ENCODE measurements at places on chromosomes 7 and 10.
A peak's percentile ranks its signal among the peaks of the same experiment; 100 is the strongest.

- no peak for DNase-seq
Observed at GRCh38 chr10:42367532-42368230, 270.7 kb downstream of the ZNF33B start.

GRCh38 chr10:8144496-8144895 lies 90.0 kb downstream of the GATA3 start:
- no peak for DNase-seq

- DNase-seq: no peak
Observed at GRCh38 chr7:138885383-138886147, 87.6 kb upstream of the ATP6V0A4 start.

DNA sequence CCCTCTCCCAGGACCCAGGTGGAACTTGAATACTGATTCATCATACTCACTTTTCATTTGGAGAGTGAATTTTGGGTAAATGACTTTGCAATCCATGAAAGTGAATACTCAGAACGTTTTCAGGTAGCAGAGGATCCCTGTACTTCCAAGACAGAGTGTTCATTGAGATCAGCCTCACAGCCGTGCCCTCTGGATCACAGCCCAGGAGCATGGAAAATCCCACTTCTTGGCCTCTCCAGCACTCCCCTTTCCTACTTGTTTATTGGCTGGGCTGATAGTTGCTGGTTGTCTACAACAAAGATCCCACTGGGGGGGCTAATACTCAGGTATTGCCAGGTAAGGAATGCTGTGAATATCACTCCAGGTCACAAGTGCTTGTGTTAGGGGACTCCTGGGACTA lies 5.9 kb downstream of the GCK start:
- DNase-seq: no peak

- no peak for DNase-seq
Observed at GRCh38 chr7:108102671-108103312, 27.4 kb downstream of the LAMB4 start.

- no peak for DNase-seq
Observed at GRCh38 chr10:114520453-114520852, 116.2 kb upstream of the AFAP1L2 start.

GRCh38 chr10:114386452-114386851 lies 17.9 kb downstream of the AFAP1L2 start:
- no peak for DNase-seq

DNA sequence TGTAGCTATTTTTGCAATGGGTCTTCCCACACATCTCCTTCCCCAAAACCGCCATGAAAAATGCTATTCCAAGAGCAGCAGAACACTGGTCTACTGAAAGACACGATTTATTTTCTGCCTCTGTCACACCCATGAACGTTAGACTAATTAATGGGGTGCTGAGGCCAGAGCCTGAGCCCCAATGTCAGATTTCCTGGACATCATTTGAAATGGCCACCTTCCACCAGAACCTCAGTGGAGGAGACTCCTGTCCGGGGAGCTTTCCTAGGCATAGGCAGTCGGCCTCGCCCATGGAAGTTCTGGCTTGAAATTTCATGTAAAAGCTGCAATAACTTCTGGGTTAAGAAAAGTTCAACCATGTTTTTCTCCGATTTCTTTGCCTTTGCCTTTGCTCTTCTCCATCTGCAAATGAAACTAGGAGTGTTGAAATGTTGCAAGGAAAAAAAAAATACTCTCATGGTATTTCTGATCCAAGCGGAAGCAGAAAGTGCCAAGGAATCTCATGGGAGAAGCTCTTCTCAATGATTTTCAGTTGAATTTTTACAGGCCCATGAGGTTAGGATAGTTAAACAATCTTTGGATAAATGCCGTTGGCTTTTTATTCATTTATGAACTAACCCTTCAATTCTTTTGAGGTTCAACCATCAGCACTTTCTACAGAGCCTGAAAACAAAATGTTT lies 570.8 kb upstream of the MGMT start:
- DNase-seq: no peak

- DNase-seq: no peak
Observed at GRCh38 chr10:14686356-14686755, 88.3 kb downstream of the FAM107B start.

DNA sequence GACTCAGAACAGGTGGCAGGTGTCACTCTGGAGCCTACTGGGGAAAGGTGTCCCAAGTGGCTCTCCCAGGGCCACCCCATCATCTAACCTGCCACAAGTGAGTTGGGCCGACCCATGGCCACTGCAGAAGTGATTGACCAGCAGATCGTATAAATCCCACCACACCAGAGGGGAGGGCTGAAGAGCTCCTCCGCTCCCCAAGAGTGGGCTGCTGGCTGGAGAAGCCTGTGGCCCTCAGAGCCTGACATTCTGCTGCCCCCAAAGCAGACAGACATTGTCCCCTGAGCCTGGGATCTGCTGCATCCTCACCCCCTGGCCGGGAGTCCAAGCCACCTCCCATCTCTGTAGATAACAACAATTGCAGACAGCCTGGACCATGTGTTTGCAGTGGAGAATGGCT lies 36.7 kb downstream of the ANXA8 start:
- no peak for DNase-seq

DNA sequence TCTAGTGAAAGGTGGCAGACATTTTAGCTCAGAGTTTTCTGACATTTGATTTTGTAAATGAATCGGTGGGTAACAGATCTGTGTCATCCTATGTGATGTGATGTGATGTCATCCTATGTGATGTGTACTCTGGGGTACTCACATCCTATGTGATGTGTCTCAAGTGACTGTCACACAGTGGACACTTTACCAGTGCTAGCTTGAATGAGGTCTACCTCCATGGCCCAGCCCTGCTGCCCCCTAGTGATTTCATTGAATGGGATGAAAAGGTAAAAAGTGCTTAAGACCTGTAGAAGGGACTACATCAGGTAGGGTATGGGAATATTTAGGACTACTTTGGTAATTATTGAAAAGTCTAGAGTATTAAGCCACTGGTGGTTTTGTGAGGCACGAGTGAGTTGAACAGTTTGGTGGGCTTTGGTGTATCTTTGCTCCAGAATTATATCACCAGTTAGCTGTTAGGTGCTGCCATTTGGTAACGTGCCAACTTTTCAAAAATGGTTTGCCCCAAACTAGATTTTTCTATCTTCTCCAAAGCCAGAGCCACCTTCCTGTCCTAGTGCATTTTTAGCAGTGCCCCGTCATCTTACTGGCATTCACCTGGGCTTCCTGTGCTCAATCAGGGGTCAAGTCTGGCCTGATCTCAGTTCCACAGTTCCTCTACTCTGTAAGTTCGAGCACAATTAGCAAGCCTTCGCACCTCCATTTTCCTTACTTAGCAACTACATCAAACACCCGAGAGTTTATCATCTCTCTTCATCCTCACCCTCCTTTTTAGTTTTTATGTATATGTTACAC lies 9.7 kb downstream of the EIF4H start:
- DNase-seq: no peak

- DNase-seq: no peak
Observed at GRCh38 chr7:131657881-131658280, 101.5 kb upstream of the PODXL start.

- DNase-seq: no peak
Observed at GRCh38 chr7:133827707-133828623, 299.2 kb upstream of the LRGUK start.

DNA sequence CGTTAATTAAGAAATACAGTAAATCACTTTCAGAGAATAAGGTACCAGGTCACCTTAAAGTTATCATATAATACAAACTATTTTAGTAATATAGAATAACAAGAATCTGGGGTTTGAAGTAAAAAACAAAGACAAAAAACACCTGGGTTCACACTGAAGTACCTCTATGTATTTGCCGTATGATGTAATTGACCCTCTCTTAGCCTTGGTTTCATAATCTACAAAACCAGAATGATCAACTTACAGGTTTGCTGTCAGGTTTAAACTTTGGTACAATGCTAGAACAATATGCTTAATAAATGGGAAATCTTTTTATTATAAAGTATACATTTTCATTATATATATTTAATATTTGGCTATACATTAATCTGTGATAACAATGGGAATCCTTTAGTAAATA lies 58.3 kb downstream of the CDCA7L start:
- no peak for DNase-seq

- no peak for DNase-seq
Observed at GRCh38 chr10:16832351-16833080, 15.3 kb upstream of the RSU1 start.

- no peak for DNase-seq
Observed at GRCh38 chr7:107002529-107002998, 41.9 kb upstream of the PRKAR2B start.

DNA sequence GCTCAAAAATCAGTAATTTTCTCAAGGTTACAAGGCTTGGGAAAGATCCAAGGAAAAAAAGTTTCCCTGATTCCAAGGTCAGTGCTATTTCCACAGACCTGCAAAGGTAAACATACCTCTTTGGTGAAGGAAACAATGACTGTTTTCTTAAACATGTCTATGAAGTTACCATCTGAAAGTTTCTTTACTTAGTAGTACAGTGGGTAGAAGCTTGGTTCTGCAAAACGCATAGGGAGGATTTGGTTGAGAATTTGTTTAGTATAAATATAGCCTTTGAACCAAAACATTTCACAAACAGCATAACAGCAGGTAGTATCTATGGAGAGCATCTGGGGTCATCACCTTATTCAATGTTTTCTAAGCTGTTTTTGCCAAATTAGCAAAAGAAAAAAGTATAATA lies 169.6 kb downstream of the CCSER2 start:
- DNase-seq: no peak

DNA sequence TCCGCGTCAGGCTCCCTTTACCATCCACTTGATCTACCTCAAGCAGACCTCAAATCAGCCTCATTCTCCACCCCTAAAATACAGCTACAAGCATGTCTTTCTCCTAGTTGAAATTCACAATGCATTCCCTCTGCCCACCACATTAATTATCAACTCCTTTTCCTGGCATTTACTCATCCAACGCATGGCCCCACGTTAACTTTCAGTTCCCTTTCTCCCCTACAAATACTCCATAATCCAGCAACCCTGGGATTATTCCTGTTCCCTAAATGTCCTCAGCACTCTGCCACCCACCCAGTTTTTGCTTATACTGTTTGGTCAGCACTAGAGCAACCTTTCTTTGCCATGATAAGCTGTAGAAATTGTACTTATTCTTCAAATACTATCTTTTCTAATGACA lies 5.7 kb upstream of the VIM start:
- no peak for DNase-seq

GRCh38 chr10:82778908-82779307 lies 903.9 kb downstream of the NRG3 start:
- DNase-seq: no peak

- DNase-seq: no peak
Observed at GRCh38 chr7:90596671-90597562, 796 bp downstream of the CDK14 start.

DNA sequence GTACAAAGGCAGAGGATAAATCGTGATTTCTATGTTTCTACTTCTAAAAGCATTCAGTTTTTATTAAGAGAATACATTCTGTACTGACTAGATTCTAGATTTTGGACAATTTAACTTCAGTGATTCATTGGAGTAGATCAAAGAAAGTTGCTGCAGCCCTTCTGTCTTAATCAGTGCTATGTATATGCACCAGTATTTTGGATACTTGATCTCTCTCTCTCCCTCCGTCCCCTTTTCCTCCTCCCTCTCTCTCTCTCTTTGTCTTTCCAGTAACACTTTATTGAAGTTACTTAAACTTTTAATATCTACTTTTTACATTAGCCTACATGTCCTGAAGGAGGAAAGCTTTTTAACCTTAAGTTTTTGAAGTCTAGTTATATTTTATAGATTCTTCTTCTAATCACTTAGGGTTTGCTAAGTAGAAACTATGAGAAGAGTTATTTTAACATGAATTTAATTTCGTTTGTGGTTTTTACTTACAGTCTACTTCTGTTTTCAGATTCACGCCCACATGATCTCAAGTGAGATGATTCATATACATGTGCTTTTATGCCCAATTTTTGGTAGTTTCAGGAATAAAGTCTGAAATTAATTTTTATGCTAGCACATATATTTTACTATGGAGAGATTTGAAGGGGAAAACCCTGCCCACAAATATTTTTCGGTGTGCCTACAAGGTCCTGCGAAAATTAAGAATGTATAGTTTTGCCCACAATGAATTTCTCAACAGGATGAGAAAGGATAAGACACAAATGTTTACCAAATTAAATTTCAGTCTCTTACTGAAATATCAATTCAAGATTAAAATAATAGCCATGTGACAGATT lies 9.1 kb downstream of the MDFIC start:
- no peak for DNase-seq

GRCh38 chr7:121480058-121480457 lies 84.0 kb upstream of the FAM3C start:
- no peak for DNase-seq

DNA sequence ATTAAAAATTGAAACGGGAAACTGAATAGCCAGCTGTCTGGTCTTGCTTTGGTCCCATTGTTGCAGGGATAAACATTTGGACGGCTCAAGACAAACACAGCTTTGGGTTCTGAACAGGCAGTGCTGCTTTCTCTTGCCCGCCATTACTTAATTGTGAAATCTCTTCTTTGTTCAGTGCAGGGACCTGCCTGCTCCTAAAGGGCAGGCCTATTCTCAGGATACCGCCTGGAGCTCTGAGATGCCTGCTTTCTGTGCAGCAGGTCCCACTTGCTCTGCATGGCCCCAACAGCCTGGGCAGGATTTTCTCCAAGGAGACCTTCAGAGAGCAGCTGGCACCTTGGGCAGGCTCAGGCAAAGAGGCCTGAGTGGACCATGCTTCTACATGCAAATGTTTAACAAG lies 237.6 kb downstream of the KCNMA1 start:
- no peak for DNase-seq

- DNase-seq: peak; percentile 10
Observed at GRCh38 chr10:37856881-37857286, 526 bp downstream of the ZNF248 start.

GRCh38 chr7:28169230-28169629 lies 11.4 kb downstream of the JAZF1 start:
- no peak for DNase-seq

DNA sequence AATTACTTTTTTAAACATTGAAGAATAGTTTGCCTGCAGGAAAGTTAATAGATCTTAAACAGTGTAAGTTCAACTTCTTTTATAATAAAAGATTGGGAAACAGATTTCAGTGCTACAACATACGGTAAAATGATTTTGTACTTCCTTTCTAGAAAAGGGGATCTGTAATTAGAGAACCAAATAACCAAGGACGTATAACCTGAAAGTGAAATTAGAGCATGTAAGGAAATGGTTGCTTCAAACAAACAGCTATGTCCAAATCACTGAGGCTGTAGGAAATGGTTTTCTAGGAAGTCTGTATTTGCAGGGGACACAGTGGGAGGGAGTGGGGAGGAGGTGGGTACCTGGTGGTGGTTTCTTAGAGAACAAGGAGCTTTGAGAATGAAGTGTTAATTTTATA lies 57.9 kb upstream of the EXOC6 start:
- DNase-seq: no peak

GRCh38 chr7:46616636-46617035 lies 695.6 kb upstream of the IGFBP3 start:
- no peak for DNase-seq

- DNase-seq: no peak
Observed at GRCh38 chr10:85645926-85646711, 720.5 kb downstream of the GRID1 start.

GRCh38 chr10:91908337-91909116 lies 759 bp downstream of the FGFBP3 start:
- DNase-seq: peak; percentile 64

All from stimulated activated CD4-positive, alpha-beta T cell treated with anti-CD3 and anti-CD28 coated beads, Interleukin-4, amount 100 ng/mL, for 48 hours (primary cell).